ENCODE measurements at places on chromosomes 7 and 10. TPM values are rescaled to one million over a fixed set of nuclear protein-coding genes. Genes with fewer than 3 reads are reported as not detected.

The GCK gene
- total RNA-seq, result not detected

The SORCS1 gene
- total RNA-seq, result not detected

The CFAP70 gene
- total RNA-seq, result 1.1 TPM

The MUC12 gene
- not detected for total RNA-seq

The CPVL gene
- total RNA-seq, result not detected

The CLDN3 gene
- total RNA-seq, result not detected

DNA sequence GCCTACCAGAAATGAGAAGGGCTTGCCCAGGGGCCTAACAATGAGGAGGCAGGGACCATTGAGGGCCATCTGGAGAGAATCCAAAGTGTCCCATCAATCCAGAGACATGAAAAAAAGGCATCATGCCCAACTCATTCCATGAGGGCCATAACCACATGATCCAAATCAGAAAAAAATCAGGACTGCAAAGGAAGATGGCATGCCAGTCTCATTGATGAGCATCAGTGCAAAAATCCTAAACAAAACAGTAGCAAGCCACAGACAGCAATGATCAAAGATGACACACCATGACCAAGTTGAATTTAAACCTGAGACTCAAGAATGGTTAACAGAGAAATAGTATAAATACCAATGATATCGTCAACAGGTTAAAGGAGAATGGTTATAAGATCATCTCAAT is 7.0 kb upstream of the CYP3A4 start:
- DNase-seq, result no peak

GRCh38 chr10:104197364-104197763 is 34.8 kb downstream of the CFAP43 start:
- DNase-seq, result no peak

DNA sequence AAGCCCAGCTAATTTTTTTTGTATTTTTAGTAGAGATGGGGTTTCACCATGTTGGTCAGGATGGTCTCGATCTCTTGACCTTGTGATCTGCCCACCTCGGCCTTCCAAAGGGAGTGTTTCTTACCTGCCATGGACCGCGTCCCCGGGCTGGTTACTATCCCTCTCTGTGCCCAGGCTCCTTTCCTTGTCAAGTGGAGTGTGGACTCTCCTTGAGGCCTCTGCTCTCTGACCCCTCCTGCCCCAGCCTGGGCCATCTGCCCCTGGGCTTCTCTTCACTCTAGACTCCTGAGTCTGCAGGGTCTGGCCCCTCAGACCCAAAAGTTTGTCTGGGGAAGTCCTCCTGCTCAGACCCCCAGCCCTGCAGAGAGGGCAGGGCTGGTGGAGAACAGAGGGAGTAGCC is 20.7 kb downstream of the NEURL1 start:
- DNase-seq, result no peak

DNA sequence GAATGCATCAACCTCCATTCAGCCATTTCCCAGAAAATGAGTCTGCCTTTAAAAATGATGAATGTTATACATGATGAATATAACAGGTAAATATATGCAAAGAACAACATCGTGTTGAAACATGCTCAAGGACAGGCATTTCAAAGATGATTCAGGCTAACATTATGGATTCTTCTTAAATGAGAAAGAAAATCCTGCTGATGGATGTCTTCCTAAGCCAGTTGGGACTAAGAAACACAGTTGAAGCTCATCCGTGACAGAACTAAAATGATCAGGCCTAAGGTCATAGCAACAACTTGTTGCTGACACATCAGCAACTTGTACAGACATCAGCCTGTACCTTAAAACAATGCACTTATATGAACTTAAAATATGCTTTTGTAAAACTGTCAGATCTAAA is 267.9 kb downstream of the MAGI2 start:
- no peak for DNase-seq

- no peak for DNase-seq
Observed at GRCh38 chr7:150428671-150429451, 21.6 kb upstream of the GIMAP8 start.

DNA sequence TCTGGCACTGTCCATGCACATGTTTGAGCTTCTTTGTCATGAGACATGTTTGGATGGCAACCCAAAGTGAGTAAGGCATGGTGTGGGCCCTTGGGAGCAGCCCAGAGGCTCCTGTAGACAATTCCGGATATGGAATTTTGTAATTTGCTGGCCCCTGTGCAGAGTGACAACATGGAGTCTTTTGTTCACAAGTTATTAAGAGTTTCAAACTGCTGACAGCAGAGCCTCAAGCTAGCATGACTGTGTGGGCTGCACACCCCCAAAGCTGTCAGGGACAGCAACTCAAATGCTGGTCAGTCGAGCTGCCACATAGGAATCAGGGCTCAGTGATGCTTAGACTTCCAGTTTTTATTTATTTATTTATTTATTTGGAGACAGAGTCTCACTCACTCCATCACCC is 7.0 kb upstream of the MYL7 start:
- DNase-seq, result no peak

DNA sequence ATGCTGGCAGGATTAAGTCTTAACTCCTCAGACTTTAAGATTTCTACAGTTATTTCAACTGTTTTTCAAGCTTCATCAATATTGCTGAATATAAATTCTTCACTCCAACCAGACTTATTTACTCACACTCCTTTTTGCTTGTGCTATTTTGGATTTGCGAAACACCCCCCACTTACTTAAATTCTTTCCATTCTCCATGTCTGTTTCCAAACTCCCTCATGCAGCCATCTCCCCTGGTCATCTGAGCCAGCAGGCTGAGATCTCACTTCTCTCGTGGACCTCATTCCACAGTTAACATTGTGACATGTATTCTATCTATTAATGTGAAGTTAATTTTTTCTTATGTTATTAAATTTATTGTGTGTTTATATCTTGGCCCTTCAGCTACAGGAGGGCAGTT is 188.9 kb upstream of the HDAC9 start:
- DNase-seq, result no peak

GRCh38 chr10:58806323-58806722 is 293.7 kb downstream of the BICC1 start:
- no peak for DNase-seq

- peak; percentile 61 for DNase-seq
Observed at GRCh38 chr7:151248346-151249033, at the start of gene SMARCD3. Gene SMARCD3, minus strand, starts transcription at chr7:151248694. Its CDS starts 132 bp downstream, at chr7:151248562.

- peak; percentile 15 for DNase-seq
Observed at GRCh38 chr10:7318836-7319235, 92.0 kb downstream of the SFMBT2 start.

GRCh38 chr7:50393076-50393475 is 57.1 kb downstream of the FIGNL1 start:
- no peak for DNase-seq

DNA sequence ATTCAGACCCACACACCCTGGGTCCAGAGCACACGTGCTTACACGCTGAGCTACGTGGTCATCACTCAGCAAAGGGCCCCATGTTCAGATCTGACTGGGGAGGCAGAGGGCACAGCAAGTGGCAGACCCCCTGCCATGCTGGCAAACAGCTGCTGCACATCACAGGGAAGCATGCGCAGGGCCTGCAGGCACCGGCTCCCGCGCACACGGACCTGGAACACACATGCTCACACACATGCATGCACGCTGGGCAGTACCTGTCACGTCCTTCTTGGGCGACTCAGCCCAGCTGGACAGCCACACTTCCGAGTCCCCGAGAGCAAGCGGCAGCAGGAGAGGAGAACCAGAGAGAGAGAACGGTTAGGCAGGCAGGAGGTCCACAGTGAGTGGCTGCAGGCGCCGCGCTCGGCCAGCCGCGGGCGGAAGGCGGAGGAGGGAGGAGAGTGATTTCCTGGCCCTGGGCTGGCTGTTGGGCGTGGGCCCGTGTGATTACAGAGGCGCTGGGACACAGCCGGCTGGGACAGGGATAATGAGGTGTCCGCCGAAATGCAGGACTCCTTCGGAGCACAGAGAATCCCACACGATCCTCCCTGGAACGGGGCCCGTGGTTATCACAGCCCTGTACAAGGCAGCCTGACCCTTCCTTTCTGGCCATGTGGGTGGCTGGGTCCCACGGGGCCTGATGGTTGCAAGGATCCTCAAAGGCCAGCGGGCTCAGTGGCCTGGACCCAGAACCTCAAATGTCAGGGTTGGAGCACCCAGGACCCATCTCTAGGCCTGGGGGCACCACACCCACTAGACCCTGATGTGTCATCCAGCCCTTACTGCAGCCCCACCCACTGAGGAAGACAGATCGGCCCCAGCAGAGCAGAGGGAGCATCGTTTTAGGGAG is 175.1 kb downstream of the NEURL1 start:
- DNase-seq, result no peak

DNA sequence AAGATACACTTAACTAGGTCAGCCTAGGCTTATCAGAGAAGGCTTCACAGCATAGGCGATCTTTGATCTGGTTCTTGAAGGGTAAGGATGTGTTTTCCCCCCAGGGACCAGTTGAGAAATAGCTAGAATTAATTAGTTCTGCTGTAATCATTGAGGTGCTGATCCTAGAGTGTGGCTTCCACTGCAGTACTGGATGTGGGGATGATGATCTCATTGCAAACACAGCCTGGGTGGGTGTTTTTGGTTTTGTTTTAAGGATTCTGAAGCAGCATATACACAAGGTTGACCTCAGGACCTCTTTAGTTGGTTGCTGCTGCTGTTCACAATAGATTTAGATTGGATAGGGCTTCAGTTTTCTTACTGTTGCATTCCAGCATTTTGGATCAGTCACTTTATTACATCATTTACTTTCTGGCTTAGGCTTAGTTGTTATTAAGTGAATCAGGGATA is 159.7 kb downstream of the AUTS2 start:
- DNase-seq, result no peak

DNA sequence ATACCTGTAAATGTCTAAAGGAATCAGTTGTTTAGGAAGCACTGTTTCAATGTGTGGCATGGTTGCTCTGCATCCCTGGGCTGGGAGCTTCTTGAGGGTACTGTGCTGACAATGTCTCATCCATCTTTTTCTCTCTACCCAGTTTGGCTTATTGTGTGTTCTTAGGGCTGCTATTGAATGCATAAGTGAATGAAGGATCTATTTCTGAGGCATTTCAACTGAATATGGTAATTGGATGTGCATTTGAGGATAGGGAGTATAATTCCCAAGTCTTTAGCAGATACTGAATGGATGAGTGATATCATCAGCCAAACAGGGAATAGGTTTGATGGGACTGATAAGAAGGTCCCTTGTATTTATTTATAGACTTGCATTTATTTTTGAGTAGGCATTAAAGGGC is 64.1 kb downstream of the ANLN start:
- no peak for DNase-seq

DNA sequence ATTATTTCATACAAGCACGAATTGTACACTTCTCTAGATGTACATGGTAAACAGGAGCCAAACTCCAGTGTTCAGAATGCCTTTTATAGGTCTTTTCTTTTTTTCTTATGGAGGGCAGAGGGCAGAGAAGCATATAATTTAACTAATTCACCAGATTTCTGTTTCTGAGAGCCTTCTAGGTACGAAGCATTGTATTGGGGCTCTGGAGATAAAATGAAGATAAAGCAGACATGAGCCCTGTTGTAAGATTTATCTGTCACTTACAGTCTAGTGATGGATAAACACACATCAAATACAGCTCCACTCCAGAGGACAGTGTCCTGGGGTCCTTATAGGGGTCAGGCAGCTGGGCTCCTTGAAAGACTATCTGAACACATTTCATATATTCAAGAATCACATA is 265.5 kb downstream of the SKAP2 start:
- no peak for DNase-seq

DNA sequence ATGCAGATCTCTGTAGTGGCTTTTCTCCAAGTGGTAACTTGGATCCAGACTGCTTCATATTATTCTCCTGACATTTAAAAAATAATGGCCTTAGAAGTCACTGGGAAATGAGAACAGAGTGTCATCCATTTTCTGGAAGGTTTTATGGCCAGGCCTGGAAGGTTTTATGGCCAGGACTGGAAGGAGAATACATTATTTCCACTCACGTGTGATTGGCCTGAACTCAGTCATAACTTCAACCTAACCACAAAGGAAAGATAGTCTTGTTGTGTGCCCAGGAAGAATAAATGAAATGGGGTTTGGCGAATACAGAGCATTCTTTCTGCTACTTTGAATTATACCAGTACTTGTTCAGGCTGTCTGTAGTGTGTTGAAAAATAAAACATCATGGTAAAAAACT is 360.9 kb downstream of the GPAM start:
- DNase-seq, result no peak
